Myocyte (in vitro differentiated cells): ENCODE measurements at places on chromosomes 6 and 20. TPM values are rescaled to one million over a fixed set of nuclear protein-coding genes. Genes with fewer than 3 reads are reported as not detected.

The UBE2V1 gene
- total RNA-seq = 86.8 and 96.8 TPM in 2 replicates

- no peak for DNase-seq
These were observed 273.8 kb upstream of the AGPAT4 start for GRCh38 chr6:161547617-161548016.

The CHRNA4 gene
- not detected in 2 replicates for total RNA-seq

DNA sequence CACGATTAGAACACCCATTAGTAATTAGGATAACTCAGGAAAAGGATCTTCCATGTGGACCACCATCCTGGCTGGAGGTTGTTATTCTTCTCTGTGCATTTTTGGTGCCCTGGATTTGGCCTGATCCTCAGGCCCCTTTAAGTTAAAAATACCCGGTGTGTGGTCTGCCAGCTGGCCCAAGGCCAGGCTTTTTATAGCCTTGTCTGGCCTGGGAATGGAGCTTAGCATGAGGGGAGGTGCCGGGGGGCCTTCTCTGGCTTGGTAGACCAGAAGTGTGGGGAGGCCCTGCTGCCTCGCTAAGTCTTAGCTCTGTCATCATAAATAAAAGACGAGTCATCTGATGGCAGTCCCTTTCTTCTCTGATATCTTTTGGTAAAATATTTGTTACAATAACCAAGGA lies 71.4 kb downstream of the ARID1B start:
- DNase-seq = peak; percentile 78

GRCh38 chr6:106033806-106034205 lies 52.3 kb upstream of the PRDM1 start:
- DNase-seq = no peak

DNA sequence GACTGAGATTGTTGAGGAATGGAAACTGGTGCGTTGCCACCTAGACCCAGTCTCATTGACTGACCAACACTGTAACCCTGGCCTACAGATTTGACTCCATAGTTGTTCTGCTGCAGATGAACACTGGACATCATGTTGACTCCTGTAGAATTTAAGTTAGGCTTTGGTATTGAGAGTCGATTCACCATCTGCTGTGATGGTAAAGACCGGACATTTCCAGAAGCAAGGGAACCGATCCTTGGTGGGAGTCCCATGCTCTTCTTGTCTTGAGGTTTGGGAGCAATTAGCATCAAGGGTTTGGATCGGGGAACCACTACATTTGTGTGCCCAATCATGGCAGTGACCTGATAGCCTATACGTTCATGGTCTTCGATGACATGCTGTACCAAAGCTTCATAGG lies 37.6 kb downstream of the ADNP start:
- no peak for DNase-seq

DNA sequence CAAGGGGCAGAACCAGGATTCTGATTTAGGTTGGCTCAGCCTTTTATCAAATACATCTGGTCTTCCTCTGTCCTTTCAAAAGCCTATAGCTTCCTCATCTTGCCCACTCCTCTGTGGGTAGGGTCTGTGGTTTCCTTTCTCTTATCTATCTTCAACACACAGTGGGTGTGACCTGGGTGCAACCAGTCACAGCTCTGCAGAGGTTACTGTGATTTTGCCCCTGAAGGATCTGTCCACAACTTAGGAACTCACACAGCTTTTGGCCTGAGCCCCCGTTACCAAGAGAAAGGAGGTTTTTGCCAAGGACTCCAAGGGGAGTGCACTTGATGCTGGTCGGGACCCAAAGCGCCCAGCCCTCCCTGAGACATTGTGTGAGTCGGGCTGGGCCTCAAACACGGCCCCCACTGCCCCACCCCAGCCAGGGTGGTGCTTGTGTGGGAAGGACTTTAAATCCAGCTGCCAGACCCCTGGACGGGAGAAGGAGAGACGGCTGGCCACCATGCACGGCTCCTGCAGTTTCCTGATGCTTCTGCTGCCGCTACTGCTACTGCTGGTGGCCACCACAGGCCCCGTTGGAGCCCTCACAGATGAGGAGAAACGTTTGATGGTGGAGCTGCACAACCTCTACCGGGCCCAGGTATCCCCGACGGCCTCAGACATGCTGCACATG lies at the start of gene PI16:
Gene PI16 (plus strand): TSS at position 477 of the 670 bp plus-strand sequence. CDS start 23 bp downstream, at position 500.
- DNase-seq = no peak

DNA sequence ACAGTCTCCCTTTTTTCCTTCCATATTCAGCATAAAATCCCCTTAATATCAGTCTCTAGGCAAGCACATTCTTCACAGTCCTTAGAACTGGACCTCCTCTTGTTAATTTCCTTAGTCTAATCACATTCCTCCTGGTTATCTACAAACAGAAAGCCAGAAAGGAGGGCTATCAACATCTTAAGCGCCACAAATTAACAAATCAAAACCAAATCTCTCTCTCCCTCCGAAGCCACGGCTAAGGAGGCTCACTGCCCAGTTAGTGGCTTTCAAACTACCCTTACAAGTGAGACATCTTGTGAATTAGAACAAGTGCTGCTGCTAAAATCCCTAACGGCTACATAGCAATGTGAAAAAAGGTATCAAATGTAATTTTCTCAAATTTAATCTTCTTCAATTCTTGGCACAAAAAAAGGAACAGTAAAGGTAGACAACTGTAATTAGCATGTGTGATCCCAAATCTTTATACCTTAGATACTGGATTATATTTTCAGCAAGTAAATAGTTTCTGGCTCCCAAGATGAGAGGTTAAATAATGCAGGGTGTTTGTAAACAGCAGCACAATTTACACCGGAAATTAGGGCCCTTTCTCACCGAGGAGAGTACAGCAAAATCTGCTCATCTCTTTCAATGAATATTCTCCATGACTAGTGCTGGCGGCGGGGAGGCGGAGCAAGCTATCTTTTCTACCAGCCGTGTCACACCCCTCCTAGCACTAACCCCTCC lies 1.4 kb upstream of the TRIM39 start:
- peak; percentile 57 for DNase-seq

The GTSF1L gene
- total RNA-seq = not detected in 2 replicates

DNA sequence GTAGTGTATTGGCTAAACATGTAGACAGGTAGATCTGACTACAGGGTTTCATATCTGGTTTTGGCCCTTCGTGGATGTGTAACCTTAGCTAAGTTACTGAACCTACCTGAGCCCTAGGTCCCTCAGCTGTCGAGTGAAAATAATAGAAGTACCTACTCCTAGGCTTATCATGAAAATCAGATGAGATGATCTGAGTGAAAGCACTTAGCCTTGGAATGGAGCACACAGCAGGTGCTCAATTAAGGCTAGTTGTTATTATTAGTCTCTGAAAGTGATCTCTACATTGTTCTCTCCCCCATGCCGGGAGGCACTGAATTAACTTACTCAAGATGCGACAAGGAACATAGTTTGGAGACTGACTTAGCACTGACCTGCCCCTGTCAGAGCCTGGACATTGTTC lies 174.7 kb upstream of the ZNF217 start:
- DNase-seq = no peak

GRCh38 chr20:32945710-32946221 lies 58.5 kb downstream of the SUN5 start:
- peak; percentile 22 for DNase-seq

GRCh38 chr20:409697-410559 lies 1.8 kb downstream of the RBCK1 start:
- peak; percentile 75 for DNase-seq

The OR2H1 gene
- total RNA-seq = not detected in 2 replicates

DNA sequence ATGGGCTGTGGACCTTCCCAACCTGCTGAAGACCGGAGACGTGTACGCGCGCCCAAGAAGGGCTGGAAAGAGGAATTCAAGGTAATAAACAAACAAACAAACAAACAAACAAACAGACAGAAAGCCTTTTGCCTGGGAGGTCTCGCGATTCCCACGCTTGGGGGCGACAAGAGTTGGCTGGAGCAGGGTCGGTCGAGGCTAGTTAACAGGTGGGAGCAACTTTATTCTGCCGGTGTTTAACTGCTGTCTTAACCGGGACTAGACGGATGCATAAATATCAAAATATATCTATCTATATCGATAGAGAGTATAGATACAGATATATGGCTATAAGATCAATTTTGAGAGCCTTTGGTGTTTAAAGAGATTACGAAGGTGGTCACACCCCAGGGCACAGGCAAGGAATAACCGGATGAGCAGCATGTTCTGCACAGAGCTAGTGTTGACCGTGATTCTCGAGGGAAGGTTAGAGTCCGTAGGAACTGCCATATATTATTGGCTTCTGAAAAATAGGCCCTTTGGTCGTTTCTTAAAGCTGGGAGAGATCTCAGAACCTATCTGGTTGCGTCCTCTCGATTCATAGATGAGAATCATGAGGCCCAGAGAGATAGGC lies 514 bp downstream of the STMND1 start:
- no peak for DNase-seq

DNA sequence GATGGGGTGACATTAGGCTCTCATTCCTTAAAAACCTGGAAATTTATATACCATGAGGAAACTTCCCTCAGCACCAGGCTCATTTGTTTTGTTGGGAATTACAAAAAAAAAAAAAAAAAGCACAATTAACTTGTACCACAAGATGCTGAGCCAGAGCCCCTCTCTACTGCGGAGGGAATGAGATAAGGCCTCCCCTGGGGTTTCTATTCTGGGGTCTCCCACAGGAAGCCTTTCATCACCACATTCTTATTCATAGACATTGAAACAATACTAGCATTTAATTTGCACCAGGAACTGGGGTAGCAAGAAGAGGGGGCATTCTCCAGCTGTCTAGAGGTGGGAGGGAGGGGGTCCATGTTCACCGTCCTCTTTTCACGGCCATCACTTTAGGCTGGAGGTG lies 23.0 kb upstream of the RPS6KA2 start:
- DNase-seq = no peak

DNA sequence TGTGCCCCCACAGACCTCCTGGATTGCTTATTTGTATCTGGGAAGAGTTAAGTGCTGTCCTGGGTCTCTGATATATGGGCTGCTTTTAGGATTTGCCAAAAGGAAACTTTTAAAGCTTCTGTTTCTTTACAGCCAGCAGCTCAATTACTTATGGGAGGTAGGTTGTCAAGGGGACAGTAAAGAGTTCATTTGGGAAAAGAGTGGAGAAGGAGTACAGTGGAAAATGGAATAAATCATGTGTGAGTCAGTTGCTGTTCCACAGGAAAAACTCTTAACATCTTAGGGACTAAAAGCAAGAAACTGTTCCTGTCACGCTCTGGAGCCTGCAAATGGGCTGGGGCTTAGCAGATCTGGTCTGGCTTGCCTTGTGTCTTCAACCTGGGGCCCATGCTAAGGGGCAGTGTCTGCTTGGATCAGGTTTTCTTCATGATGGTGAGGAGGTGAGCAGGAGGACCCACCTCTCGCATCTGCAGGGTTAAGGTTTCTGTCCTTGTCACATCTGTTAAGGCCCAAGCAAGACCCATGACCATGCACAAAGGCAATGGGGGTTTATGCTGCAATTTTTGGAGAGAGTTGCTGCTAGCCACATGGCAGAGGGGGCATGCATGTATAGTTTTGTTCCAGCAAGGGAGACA lies 8.7 kb upstream of the CST1 start:
- no peak for DNase-seq

The C20orf144 gene
- 0.24 TPM in 1 of 2 replicates, not detected in the other for total RNA-seq

DNA sequence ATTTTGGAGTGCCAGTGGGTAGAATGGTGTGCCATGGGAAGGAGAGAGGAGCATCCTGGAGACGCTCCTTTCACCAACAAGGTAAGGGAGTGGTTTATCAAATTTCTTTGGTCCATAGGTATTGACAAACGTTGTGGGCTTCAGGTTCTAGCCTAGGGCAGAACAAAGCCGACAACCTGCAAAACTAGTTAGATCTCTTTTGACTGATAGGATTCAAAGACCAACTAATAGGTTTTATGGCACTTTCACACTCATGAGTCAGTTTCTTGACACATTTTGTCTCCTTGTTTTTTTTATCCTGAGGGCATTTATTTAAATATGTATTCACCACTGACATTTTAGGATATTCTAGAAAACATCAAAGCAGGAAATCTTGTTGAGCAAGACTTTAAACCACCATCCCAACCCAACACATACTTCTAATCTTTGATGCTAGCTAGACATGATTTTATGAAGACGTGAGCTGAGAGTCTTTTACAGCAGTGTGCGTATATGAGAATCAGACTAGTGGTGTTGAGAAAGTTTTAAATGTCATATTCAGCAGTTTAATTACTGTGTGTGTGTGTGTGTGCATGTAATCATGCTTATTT lies 370.4 kb upstream of the HSF2 start:
- no peak for DNase-seq

The GSTA2 gene
- total RNA-seq = not detected in 2 replicates

DNA sequence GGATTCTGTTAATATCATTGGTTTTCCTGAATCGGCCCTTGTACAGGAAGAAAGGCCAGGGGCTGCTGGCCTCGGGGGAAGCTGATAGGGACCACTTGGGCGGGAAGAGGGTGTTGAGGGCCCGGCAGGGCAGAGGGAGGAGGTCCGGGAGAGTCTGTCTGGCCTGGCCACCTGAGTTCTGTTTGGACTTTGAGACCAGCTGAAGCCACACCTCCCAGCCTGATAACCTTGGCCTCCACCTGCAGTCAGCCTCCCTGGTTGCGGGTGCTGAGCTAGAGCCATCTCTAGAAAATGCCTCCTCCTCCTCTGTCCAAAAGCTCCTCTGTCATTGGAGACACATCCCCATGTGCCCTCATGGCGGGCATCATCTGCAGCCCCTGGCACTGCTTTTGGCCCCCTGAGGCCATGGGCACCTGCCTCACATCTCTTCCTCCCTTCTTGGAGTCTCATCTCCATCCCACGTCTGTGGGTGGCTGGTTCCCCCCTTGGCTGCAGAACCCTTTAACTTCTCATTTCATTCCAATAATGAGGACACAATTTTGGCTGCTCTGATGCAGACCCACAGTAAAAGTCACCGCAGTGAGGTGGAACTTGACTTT lies 16.6 kb downstream of the APCDD1L start:
- no peak for DNase-seq

DNA sequence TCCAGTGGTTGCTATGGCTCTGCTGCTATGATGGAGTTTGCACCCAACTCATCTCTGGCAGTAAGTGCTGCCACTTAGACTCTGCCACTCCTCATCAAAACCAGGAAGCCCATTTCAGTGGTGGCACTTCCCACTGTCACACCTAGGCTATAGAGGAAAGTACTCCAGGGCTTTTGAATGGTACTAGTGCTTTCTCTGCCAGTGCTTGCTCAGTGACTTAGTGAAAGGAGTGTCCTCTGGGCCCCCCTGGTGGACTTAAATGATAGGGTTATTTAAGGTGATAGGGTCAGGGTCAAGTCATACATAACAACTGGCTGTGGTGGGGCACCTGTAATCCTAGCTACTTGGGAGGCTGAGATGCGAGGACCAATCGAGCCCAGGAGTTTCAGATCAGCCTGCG lies 22.8 kb downstream of the FITM2 start:
- DNase-seq = no peak

- DNase-seq = peak; percentile 47
These were observed 41.2 kb upstream of the MTRF1L start for GRCh38 chr6:153043719-153044118.
